ENCODE measurements at places on chromosomes 7 and 10.

DNA sequence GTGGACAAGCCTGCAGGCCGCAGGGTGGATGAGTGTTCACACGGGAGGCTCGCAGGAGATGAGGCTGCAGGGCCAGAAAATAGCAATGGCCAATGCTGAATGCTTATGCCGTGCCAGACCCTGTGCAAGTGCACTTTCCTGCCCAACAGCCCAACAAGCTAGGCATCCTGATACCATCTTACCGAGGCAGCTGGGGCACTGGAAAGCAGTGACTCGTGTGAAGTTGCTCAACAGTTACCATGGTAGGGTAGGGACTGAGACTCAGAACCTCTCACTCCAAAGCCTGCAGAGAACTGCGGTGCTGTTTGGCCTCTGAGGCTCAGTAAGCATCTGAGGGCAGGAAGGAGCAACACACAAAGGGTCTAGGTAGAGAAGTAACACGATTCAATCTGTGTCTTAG, 43.7 kb downstream of the JAZF1 start:
- no peak for DNase-seq

DNA sequence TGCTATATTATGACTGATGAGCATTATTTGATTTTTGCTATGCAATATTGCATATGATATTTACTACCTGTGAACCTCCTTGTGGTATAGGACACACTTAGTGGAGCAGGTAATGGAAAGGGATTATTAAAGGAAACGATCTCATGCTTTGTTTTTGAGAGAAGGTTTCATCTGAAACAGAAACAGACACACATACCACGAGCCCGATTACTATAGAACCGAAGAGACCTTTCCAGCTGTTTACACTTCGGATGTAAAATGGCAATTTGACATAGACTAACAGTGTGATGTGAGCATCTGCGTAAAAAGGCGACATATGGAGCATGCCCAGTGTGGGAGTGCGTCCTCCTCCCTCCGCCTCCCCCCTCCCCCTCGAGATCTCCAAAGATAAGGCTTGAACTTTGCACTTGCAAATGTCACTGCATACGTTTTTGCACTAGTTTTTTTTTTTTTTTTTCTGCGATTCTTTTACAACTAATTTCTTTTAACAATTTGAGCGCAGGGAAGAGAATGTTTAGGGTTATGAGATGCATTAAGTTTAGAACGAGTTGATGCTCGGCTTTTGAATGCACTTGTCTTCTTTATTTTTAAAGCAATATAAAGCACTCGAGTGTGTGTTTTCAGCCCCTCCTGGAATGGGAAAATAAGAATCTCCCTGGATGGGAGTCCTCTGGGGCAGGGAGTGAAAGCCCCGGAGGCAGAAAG, 251.0 kb downstream of the NSUN6 start:
- DNase-seq, result no peak

DNA sequence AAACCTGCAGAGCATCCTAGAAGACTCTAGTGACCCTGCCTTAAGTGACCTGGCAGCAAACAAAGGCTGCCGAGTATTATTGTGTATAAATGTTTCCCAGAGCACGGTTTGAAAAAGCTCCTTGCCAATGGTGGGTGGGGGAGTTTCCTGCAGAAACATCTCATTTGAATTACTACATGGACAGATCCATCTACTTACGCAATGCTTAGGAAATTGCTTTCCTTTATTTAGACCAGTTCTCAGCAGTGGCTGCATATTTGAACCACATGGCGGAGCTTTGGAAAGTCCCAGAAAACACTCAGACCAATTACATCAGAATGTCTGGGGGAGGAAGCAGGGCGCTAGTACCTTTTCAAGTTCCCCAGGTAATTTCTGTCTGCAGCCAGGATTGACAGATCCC, 560.9 kb downstream of the SDK1 start:
- DNase-seq, result no peak

- peak; percentile 16 for DNase-seq
Measured at GRCh38 chr10:78777466-78777865, 291.3 kb upstream of the ZMIZ1 start.

DNA sequence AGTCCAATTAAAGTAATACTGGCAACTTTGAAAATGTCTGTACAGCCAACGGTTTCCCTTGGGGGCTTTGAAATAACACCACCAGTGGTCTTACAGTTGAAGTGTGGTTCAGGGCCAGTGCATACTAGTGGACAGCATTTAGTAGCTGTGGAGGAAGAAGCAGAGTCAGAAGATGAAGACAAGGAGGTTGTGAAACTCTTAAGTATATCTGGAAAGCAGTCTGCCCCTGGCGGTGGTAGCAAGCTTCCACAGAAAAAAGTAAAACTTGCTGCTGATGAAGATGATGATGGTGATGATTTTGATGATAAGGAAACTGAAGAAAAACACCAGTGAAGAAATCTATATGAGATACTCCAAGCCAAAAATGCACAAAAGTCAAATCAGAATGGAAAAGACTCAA, 72.2 kb downstream of the ZNF783 start:
- DNase-seq, result no peak

DNA sequence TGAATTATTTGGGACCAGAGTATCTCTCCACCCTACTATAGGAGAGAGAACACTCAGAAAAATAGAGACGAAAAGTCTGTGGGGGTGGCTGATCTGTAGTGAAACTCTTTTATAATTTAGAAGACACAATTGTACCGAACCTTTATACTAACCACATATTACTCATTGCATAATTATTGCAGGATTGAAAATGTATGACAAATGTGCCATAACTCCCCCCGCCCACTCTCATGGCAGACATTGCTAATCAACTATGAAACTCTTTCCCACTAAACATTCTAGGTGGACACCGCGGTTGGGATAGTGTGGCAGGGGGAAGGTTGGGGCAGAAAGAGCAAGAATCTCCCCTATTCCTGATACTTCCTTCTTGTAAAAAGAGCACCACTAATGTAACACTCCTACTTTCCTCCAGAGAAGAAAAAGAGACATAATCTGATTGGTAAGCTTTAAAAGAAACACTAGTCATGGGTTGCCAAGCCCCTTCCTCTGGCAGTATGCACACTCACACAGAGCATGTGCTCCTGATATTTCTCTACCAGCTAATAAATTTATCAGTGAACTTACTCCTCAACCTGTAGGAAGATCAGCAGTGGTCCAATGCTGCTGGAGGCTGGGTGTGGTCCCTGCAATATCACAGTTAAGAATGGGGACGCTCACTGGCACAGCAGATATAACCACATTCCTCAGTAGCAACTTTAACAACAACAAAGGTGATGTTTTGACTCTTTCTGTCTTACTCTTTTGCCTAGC, 18.7 kb upstream of the ARID5B start:
- DNase-seq, result no peak

GRCh38 chr7:51160990-51161615, 155.5 kb downstream of the COBL start:
- DNase-seq, result no peak

DNA sequence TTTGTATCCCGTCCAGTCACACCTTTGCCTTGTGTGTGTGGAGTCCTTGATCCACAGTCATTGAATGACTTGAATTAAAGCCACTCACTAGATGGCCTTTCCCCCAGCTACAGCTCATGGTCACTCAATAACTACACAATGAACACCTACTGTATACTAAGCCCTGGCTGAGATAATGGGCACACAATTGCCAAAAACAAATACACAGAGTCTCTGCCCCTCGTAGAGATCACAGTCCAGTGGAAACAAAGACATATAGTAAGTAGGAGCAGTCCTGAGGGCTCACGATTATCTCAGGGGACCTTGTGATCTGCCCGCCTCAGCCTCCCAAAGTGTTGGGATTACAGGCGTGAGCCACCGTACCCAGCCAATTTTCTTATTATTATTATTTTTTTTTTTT, 22.1 kb upstream of the DDIT4 start:
- no peak for DNase-seq

DNA sequence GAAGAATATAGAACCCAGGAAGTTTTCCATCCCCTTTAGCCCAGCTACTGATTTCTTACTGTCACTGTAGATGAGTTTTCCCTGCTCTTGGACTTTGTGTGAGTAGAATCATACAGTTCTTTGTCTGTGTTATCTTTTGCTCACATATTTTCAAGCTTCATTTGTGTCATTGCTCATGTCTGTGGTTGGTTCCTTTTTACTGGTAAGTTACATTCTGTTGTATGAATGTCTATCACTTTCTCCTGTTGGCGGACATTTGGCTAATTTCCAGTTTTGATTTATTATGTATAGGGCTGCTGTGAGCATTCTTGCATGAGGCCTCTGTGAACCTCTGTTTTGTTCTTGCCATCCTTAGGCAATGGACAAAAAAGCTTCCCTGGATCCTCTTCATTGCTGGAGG, 5.3 kb downstream of the GLRX3 start:
- DNase-seq, result no peak

- DNase-seq, result no peak
Measured at GRCh38 chr10:32948451-32948850, 9.6 kb downstream of the ITGB1 start.

DNA sequence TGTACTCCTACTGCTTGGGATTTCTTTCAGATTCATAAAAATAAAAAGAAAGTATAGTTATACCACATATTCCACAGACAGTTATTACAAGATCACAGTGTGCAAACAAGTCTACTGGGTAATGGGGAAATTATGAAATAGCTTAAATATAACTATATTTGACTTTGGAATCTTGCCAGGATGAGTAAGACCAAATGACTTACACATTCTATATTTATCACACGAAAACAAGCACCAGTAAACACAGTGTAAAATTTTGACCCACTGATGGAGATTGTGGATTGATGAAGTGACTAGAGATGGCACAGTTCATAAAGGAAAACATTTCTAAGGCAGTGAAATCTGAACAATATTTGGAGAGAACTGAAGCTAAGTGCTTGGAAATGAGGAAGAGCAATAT, 339.7 kb downstream of the THSD7A start:
- no peak for DNase-seq

DNA sequence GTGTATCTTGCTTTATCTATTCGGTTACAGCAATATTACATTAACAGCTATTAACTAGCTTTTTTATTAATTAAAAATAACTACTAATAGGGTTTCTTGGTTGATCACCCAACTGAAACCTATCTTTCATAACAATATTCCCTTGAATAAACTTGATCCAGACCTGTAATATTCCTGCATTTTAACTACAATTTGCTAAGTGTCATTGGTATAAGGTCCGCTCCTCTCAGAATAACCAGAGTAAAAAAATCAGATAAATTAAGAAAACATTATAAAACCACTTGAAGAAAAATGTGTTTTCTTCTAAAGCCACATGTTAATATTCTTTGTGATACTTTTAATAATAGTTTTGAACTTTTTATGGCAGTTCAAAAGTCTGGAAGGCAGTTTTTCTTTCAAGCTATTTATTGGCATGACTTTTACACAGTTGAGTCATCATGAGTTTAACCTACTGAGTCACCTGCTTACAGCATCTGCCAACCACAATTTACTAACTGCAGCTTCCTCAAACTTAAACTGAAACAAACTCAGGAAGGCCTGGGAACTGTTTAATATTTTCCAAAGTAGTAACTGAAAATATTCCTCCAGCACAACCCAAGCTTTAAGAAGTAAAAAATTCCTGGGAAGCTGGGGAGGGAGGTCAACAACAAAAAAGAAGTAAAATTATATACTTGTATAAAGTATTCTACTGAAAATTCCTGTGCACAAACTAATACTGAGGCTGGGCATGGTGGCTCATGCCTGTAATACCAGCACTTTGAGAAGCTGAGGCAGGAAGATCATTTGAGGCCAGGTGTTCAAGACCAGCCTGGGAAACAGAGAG, 103.2 kb downstream of the NRBF2 start:
- no peak for DNase-seq

DNA sequence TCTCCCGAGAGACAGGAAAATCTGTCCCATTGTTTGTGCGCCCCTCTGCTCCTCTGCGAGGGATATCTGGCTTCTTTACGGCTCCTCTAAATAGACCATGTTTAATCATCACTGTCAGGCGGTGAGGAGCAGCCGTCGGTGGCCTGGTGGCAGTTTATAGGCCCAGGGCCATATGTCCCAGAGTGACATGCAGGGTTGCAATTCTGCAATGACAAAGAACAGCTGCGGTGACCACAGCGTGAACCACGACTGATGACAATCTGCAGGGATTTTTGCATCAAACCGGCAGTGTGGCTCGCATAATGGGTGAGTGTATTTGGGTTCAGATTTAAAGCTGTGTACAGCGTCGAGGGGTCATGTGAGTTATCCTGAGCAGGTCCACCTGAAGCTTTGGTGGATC, 41.5 kb downstream of the GATA3 start:
- no peak for DNase-seq

- no peak for DNase-seq
Measured at GRCh38 chr7:113200281-113200680, 81.9 kb upstream of the SMIM30 start.

DNA sequence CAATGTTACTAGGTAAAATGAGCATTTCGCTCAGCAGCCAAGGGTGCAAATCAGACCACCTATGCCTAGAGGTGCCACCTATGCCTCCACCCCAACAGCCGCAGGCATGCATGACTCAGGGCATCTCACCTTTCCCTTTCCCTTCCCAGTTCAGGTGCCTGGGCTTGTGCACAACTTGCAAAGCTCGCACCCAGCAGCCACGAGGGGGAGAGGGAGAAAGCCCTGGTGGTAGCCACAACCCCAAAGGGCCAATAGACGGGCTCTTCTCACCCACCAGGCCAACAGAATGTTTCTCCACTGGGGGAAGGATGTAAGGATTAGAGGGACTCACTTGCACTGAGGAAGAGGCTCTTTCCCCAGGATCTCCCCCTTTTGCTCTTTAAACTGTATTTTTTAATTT, 462.3 kb upstream of the PCDH15 start:
- DNase-seq, result no peak

DNA sequence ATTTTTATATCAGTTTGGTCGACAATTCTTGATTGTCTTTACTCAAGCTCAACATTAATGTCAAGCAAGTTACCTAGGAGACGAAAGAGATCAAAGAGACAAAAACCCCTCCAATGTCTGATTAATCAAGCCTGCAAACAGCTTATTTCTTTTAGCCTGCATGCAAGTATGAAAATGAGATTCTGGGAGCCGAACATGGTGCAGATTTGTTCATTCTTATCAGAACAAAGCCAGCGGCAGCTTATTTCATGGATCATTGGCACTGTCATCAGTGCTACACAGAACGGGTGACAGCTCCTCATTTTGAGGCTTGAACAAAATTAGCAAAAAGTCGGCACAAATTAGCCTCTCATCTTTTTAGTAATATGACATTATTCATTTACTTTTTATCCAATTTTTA, 26.5 kb downstream of the FAM204A start:
- no peak for DNase-seq

DNA sequence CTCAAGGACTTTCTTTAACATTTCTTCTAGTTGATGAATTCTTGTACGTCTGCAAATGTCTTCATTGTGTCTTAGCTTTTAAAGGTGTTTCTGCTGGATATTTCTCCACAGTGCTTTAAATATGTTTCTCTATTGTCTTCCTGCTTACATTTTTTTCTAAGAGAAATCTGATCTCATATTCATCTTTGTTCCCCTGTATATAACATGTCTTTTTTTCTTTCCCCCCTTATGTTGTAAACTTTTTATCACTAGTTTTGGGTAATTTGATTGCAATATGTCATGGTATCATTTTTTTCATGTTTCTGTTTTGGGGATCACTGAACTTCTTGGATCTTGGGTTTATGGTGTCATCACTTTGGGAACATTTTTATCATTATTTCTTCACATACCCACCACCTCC, 7.5 kb downstream of the RBAK start:
- DNase-seq, result no peak

- no peak for DNase-seq
Measured at GRCh38 chr10:91924212-91925021, 847 bp downstream of the BTAF1 start.
